ENCODE measurements at places on chromosomes 3 and 15.

DNA sequence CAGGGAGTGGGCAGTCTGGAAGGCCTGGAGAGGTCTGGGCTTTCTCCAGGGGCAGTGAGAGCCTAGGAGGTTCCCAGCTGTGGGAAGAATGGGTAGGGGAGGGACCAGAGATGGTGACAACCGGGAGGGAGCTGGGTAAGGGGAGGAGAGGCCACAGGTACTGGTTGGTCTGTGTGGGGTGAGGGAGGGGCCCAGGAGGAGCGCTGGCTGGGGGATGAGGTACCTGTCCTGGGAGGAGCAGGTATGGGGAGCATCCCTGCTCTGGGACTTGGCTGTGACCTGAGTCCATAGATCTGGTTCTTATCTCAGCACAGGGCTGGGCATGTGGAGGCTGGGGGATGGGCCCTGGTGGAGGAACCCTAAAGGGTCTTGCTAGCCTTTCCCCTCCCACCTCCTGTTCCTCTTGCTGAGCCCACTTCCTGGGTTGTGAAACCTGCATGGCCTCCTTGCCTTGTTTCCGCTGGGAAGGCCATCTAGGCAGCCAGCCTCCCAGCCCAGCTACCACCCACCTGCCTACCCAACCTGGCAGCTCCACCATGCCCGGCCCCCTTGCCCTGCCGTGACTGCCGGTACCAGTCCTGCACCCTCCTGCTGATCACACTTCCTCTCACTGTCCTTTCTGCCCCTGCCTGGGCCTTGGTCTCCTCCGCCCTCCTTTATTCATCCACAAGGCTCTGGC is 11.0 kb downstream of the PRKCD start:
- DNase-seq: no peak

GRCh38 chr3:171086914-171087313 is 60.4 kb upstream of the SLC2A2 start:
- no peak for DNase-seq

- no peak for DNase-seq
Measured at GRCh38 chr3:16653712-16654111, 48.5 kb upstream of the DAZL start.

GRCh38 chr3:180630371-180630770 is 28.4 kb downstream of the TTC14 start:
- DNase-seq: no peak

- DNase-seq: no peak
Measured at GRCh38 chr3:126970921-126971320, 12.0 kb upstream of the PLXNA1 start.

DNA sequence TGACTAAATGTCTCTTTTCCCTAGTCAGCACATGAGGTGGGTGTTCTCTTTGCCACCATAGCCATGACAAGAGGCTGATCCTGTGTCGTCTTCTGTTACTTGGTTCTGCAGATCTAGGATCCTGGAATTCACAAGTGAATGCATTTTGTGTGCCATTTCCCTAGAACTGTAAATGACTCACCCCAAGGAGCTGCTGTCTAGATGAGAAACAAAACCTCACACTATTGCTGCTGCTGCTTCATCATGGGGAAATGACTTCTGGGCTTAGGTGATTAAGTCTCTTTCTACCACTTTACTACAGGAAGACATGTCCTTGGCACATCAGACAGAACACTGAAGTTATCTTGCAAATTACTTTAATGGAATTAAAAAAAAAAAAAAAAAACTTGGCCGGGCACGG is 54.9 kb downstream of the SLCO3A1 start:
- DNase-seq: no peak

- DNase-seq: no peak
Measured at GRCh38 chr3:71710906-71711494, 14.2 kb downstream of the EIF4E3 start.

DNA sequence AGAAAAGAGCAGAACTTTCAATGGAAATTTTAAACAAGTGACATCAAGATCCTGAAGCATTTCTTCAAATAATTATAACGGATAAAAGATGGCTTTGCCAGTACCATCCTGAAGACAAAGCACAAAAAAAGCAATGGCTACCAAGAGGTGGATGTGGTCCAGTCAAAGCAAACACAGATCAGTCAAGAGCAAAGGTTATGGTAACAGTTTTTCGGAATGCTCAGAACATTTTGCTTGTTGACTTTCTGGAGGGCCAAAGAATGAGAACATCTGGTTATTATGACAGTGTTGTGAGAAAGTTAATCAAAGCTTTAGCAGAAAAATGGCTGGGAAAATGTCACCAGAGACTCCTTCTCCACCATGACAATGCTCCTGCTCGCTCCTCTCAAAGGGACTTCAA is 31.5 kb downstream of the FEM1B start:
- no peak for DNase-seq

- DNase-seq: no peak
Measured at GRCh38 chr3:13745636-13746035, 134.2 kb downstream of the WNT7A start.

- no peak for DNase-seq
Measured at GRCh38 chr3:184656829-184657681, 54.8 kb downstream of the MAGEF1 start.

- DNase-seq: no peak
Measured at GRCh38 chr3:148789146-148789545, 38.5 kb upstream of the CPB1 start.

GRCh38 chr3:32522682-32523081 is 20.0 kb upstream of the CMTM6 start:
- no peak for DNase-seq

GRCh38 chr15:61888074-61888780 is 172.0 kb downstream of the VPS13C start:
- no peak for DNase-seq

- DNase-seq: no peak
Measured at GRCh38 chr3:55675478-55675877, 188.4 kb upstream of the WNT5A start.

DNA sequence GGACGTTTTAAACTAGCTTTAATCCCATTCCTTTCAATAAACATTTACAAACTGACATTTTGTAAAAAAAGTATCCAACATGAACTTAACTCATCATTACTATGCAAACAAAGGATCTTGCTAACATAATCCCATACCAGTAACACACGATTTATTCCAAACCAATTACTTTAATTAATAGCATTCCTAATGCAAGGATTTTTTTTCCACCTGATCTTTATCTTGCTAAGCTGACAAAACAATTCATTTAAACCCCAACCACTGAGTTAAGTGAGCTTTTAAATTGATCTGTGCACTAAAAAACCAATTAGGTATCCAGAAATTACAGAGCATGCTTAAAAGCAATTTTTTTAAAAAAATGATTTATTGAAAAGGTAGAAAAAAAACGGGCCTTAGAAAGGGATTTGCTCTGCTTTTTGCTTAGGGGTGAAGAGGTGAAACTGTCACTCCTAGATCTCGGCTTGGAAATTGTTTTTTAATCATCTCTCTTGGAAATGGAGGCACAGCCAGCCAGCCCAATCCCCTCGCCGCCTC is 1.2 kb downstream of the SH3BP5 start:
- no peak for DNase-seq

- DNase-seq: no peak
Measured at GRCh38 chr15:88233921-88234320, 22.6 kb downstream of the NTRK3 start.

DNA sequence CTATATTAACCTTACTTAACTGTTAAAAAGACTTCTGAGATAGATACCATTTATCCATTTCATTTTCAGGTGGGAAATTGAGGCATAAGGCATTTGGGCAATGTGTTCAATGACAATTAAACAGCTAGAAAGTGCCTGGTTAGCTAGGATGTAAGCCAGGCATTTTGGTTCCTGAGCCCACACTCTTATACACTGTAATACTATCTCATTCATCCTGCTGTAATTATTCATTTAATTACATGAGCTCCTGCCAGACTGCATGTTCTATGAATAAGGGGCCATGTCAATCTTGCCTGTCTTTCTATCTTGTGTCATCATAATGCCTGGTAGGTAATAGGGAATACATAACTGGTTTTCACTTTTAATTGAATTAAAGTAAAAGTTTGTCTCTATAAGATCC is 74.0 kb downstream of the RBMS3 start:
- no peak for DNase-seq

- DNase-seq: no peak
Measured at GRCh38 chr15:48360841-48361240, 29.6 kb downstream of the DUT start.
